Activated CD4-positive, alpha-beta T cell treated with anti-CD3 and anti-CD28 coated beads, Interleukin-2, amount 10 ng/mL, durations not matched to agents 24 days and 14 days (primary cell): ENCODE measurements at places on chromosomes 2 and 18. TPM values are rescaled to one million over a fixed set of nuclear protein-coding genes. Genes with fewer than 3 reads are reported as not detected.
A peak's percentile ranks its signal among the peaks of the same experiment; 100 is the strongest.

The NEURL3 gene
- total RNA-seq: 1.0 and 1.2 TPM in 2 replicates

DNA sequence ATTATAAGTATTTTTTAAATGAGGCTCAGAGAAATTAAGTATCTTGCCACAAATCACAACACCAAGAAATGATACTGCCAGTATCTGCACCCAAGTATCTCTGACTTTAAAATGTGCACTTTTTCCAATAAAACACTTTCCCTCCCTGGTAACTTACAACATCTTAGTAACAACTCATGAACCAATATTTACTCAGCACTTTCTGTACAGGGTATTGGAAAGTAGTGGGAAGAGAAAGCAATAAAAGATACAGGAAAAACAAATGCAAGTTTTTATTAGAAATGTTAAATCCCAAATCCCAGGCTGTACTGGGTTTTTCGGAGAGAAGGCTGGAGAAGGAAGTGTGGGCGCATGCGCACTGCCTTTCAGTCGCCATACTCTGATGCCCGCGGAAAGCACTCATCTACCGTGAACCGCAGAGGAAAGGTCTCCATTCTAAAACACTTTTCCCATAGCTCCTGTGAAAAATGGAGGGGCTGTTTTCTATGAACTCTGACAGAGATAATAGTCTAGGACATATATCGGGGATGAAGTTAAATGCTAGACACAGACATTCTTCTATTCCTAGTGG, 52.1 kb downstream of the L3MBTL4 start:
- H3K4me1 ChIP-seq: no peaks in the 10 kb centered on the region
- H3K27me3 ChIP-seq: no peaks in the 10 kb centered on the region
- no peak for DNase-seq
- no peaks in the 10 kb centered on the region for H3K36me3 ChIP-seq
- H3K27ac ChIP-seq: no peak overlapping the region
- H3K4me3 ChIP-seq: no peak overlapping the region

- H3K36me3 ChIP-seq: peaks cover 31% of the 10 kb centered on the region
- H3K27ac ChIP-seq: no peak overlapping the region
- H3K4me3 ChIP-seq: no peak overlapping the region
- peaks cover 19% of the 10 kb centered on the region for H3K4me1 ChIP-seq
Measured at GRCh38 chr18:24428709-24429108, 2.2 kb downstream of the IMPACT start.

- no peak for DNase-seq
- H3K36me3 ChIP-seq: no peaks in the 10 kb centered on the region
- no peak overlapping the region for H3K27ac ChIP-seq
- H3K27me3 ChIP-seq: no peaks in the 10 kb centered on the region
- H3K4me1 ChIP-seq: peaks cover 30% of the 10 kb centered on the region
- no peak overlapping the region for H3K4me3 ChIP-seq
Measured at GRCh38 chr2:42880738-42881690, 88.6 kb upstream of the HAAO start.

GRCh38 chr2:46269001-46269400, 28.2 kb upstream of the EPAS1 start:
- no peak for DNase-seq
- peaks cover 32% of the 10 kb centered on the region for H3K4me1 ChIP-seq
- H3K27ac ChIP-seq: no peak overlapping the region
- H3K36me3 ChIP-seq: no peaks in the 10 kb centered on the region

The AQP12B gene
- not detected in 2 replicates for total RNA-seq

GRCh38 chr18:78778651-78779050, 201.0 kb upstream of the SALL3 start:
- no peak for DNase-seq
- no peak overlapping the region for H3K27ac ChIP-seq
- H3K27me3 ChIP-seq: no peaks in the 10 kb centered on the region
- H3K4me1 ChIP-seq: no peaks in the 10 kb centered on the region

DNA sequence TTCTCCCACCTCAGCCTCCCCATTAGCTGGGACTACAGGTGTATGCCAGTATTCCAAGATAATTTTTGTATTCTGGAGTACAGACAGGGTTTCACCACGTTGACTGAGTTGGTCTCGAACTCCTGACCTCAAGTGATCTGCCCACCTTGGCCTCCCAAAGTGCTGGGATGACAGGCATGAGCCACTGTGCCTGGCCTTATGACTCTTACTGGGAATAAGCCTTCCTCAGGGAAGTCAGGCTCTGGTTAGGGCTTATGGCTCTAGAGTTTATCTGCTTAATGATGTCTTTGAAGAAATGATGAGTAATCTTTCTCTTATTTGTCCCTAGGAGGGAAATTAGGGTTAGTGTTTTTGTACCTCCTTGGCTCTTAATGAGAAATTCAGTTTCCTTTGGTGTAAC, 187.7 kb downstream of the FAM210A start:
- no peak for DNase-seq
- no peaks in the 10 kb centered on the region for H3K27me3 ChIP-seq
- H3K36me3 ChIP-seq: peaks cover 2% of the 10 kb centered on the region
- H3K4me3 ChIP-seq: peak overlapping the region; percentile 49

DNA sequence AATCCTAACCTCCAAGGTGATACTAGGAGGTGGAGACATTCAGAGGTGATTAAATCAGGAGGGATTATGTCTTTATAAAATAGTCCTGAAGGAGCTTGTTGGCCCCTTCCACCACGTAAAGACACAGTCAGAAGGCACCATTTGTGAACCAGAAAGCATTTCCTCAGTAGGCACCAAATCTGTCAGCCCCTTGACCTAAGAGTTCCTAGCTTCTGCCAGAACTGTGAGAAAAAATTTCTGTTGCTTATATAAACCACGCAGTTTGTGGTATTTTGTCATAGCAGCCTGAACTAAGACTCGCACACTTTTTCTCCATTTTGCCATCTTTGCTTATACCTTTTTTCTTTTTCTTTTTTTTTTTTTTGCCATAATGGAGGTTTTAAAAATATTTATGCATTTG, 18.6 kb upstream of the NARS1 start:
- no peaks in the 10 kb centered on the region for H3K27me3 ChIP-seq
- no peak overlapping the region for H3K4me3 ChIP-seq
- H3K27ac ChIP-seq: no peak overlapping the region
- no peak for DNase-seq

- H3K27ac ChIP-seq: no peak overlapping the region
- no peak overlapping the region for H3K4me3 ChIP-seq
- no peaks in the 10 kb centered on the region for H3K4me1 ChIP-seq
Measured at GRCh38 chr2:49225126-49225525, 70.8 kb upstream of the FSHR start.

DNA sequence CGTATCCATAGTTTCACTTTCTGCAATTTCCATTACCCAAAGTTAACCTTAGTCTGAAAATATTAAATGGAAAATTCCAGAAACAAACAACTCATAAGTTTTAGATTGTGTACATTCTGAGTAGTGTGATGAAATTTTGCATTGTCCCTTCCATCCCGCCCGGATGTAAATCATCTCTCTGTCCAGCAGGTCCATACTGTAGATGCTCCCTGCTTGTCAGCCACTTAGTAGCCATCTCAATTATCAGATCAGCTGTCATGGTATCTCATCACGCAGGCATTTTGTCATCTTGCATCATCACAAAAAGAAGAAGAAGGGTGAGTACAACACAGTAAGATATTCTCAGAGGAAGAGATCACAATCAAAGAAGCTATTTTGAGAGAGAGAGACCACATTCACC, 185.0 kb upstream of the STK17B start:
- H3K27me3 ChIP-seq: peaks cover 11% of the 10 kb centered on the region
- no peak overlapping the region for H3K27ac ChIP-seq
- no peak overlapping the region for H3K4me3 ChIP-seq
- H3K4me1 ChIP-seq: peaks cover 2% of the 10 kb centered on the region
